ENCODE measurements at places on chromosomes 12 and 14.

DNA sequence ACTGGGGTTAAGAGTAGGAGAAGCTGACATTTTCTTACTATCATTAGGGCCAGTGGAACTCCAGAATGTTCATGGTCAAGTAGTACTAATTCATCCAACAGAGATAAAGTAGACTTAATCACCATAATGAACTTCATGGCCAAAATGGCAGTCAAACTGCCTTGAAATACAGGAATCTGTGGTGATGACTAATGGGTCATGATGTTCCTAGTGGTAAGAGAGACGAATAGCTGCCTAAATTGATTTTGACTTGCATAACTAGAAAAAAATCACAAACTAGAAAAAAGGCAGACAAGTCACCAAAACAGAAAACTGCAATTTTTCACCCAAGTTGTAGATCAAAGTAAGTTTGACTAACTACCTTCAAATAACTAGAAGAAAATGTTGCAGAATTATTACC, 138.5 kb downstream of the MGAT4C start:
- no peak for DNase-seq

DNA sequence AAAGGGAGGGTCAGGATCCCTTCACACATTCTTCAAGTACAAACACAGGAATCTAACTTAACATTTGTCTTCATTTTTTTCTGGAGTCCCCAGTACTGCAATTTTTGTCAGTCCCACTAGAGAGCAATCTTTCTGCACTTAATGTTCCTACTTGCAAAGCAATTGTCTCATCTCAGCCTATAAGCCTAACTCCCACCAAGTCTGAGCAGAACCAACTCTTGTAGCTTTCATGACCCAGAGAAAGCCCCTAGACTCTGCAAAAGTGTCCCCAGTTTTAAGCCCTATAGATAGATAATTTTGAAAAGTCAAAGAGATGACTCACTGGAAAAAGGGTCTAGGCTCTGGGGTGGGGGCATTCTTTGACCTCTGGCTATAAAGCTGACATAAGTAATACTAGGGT, 1.8 kb upstream of the ZBTB39 start:
- no peak for DNase-seq

DNA sequence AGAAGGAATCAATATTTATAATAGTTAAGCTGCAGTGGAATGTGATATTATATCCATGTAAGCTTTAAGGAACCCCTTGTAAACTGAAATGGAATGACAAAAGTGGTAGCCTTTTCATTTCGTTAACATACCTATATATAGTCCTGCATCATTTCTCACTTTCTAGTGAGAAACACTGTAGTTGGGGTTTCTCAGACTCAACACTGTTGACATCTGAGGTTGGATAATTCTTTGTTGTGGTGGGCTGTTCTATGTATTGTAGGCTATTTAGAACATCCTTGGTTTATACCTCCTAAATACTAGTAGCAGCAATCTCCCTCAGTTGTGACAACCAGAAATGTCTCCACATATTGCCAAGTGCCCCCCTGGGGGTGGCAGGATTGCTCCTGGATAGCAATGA, 79.1 kb downstream of the RAD52 start:
- DNase-seq = no peak

GRCh38 chr12:105454688-105455087, 124.2 kb downstream of the C12orf75 start:
- DNase-seq = no peak

DNA sequence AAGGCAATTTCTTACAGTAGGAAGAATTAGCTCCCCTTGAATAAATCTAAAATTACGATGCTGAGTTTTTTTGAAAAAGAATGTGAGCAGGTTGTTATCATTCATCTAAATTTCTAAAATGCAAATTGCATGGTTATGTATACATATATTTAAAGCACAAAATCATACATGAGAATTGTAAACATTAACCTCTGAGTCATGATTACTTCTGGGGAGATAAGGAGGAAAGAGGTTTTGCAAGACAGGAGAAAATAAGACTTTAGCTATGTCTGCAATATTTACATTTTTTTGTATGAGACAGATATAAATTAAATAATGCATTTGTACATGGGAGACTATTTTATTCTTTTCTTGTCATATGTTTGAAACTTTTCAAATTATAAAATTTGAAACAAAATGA, 72.2 kb downstream of the TSPAN8 start:
- DNase-seq = no peak

DNA sequence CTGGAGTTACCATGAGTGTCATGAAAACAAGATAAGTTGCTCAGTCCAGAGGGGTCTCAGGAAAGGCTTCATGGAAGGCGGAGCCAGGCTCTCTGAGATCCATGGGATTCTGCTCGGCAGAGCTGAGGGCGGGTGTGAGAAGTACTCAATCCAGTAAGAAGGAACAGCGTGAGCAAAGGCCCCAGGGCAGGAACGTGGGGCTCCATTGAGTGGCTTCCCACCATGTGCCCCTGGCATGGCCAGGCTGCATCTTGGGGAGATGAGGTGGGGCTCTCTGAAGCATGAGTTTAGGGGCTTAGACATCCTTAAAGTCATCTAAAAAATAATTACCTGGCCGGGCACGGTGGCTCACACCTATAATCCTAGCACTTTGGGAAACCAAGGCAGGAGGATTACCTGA, 58.0 kb downstream of the ARL6IP4 start:
- DNase-seq = no peak

- no peak for DNase-seq
Measured at GRCh38 chr14:88535149-88535548, 19.7 kb downstream of the PTPN21 start.

- no peak for DNase-seq
Measured at GRCh38 chr12:89319606-89320005, 32.7 kb downstream of the DUSP6 start.

DNA sequence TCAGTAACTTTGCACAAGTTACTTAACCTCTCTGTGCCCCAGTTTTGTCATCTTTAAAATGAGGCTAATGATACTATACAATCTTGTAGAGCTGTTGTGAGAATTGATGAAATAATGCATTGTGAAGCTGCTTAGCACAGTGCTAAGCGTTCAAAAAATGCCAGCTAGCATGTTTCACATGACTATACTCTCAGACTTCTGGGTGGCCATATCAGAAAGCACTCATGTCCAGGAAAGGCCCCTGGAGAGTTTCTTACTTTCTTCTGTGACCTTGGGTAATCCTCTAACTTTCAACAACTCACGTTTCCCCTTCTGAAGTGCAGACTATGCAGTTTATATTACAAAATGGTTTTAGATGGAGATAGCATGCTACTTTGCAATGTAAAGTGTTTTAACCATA, 68.1 kb downstream of the TPH2 start:
- DNase-seq = no peak

GRCh38 chr12:94500831-94501567, 41.3 kb upstream of the CEP83 start:
- DNase-seq = no peak

DNA sequence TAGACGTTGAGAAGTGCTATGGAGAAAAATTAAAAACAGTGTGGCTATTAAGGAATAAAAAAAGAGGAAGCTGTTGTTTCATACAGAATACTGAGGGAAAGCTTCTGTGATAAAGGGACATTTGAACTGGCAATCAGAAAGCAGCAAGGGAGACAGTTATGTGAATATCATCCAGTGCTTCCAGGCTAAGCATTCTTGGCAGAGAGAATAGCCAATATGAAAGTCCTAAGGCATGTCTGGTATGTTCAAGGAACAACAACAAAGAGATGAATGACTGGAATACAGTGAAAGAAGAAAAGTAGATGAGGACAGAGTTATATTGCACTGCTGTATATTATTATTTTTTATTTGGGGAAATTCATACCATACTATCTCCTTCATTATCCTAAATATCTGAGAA, 23.9 kb downstream of the SCAF11 start:
- DNase-seq = no peak

DNA sequence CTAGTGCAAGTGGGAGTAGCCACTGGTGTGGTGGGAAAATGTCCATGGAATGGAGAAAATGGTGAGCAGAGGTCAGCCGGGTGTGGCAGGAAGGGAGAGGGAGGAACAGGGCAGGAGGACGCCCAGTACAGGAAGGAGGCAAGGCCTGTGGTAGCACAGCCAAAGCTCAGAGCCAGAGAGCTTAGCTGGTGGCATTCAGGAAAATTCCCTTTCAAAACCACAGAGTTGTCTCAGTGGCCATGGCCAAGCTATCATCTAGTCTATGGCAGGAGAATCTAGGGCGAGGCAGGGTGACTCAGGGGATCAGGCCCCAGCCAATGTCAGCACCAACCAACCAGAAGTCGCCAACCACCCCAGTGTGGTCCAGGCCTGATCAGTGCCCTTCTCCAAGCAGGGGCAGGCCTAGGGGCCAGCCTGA, 67.7 kb upstream of the DDX11 start:
- DNase-seq = no peak

DNA sequence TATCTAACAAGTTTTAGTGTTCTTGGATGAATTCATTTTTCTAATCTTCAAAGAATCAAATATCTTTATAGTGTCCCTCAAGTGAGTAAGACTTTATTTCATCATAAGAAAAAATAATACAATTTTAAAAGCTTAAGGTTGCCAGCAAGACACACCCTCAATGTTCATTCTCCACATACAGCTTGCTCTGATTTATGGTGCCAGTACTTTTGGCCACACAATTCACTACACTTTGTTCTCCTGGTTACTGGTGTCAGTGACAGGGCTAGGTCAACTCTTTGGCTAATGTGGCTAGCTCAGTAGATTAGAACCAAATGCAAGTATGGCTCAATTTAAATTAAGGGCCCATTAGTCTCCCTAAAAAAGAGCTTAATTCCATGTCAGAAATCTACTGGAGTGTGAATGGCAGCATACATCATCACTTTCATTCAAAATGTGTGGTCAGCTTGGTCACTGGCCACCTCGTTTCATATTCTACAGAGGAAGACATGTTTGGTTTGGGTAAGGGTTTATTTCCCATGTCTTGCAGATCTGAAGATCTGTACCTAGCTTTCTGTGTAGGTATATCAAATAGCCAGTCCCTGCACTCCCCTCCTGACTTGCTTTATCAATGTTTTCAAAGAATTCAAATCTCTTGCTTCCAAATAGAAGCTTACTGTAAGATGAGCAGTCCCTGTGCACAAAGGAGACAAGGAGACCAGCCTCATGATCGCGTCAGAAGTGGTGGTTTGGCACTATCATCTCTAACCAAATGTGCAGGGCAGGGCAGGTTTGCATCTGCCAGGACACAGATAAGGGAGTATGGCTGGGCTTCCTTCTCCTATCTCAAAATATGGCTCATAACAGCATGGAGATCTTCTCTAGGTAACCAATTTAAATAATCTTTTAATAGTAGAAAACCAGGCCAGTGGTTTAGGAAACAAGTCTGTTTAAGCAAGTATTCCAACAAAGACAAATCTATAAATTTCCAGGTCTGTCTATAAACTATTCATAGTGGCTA, 31.3 kb downstream of the HECTD4 start:
- no peak for DNase-seq

DNA sequence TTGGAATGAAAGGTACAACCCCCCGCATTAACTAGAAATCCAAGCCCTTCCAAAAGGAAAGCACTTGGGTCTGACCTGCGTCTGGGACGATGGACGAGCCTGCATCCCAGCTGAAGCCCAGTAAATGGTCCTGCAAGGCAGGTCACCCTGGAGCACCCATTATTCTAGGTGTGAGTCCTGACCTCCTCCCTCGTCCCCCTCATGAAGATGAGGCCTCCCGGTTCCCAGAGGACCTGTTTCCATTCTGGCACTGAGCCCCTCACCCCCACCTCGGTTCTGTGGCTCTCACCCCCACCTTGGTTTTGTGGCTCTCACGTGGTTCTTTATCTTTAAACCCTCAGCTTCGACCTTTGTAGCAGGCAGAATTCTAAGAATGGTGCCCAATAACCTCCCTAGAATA, 7.3 kb downstream of the IFI27 start:
- DNase-seq = no peak

- DNase-seq = no peak
Measured at GRCh38 chr12:75666939-75667334, 155.5 kb upstream of the KRR1 start.

DNA sequence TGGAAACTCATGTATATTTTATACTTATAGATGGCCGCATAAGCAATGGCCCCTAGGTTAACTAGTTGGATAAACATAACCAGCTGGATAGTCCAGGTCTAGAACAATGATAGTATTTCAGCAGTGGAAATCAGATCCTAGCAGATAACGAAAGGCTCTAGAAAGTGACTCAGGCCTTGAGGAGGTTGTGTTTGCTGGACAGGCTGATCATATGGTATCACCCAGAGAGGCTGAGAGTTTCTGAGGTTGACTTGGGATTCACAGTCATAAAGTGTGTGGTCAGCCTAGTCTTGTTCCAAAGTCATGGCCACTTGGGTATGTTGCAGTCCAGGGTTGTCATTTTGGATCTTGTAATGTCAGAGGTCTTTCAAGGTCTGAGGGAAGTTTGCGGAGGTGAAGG, 16.8 kb downstream of the FLVCR2 start:
- no peak for DNase-seq

GRCh38 chr12:66756631-66757030, 77.8 kb upstream of the GRIP1 start:
- DNase-seq = no peak

- DNase-seq = no peak
Measured at GRCh38 chr12:116058574-116058973, 218.9 kb downstream of the MED13L start.

GRCh38 chr12:31033146-31033545, 40.5 kb upstream of the DDX11 start:
- DNase-seq = no peak

DNA sequence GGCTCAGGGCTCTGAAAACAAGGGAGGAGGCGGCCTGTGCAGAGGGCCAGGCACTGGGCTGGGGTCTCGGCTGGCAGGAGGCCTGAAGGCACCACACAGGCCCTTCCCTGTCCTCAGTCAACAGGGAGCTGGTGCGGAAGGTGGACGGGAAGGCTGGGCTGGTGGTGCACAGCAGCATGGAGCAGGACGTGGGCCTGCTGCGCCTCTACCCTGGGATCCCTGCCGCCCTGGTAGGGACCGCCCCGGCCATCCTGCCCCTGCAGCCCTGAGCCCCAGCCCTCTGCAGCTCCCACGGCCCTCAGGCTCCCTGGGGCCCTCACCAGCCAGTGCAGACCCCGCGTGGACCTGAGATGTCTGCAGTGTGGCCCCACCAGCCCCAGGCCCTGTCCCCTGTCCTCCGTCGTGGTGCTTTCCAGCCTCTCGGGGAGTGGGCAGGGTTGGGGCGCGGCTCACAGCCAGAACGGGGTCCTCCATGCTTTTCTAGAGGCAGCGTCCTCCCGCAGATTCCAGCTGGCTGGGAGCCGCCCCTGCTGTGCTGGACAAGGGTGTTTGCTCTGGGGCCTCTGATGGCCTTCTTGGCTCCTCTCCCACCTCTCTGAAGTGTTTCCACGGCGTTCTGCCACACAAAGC, 18.1 kb downstream of the ASPG start:
- DNase-seq = no peak

DNA sequence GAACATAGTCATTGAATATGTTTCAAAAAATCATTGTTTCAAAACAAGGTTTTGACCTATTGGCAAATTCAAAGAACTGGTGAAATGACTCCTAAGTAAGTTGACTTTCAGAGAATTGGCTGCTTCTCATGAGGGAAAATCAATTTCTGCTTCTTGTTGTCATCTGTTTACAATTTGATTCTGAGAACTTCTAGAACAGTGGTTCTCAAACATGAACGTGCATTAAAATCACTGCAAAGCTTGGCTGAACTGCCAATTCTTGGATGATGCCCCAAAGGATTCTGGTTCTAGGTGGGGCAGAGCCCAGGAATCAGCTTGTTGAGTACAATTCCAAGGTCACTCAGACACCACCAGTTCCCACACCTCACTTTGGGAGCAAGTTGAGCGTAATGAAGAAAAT, 83.9 kb downstream of the ZFP36L1 start:
- DNase-seq = no peak

Data from stimulated activated CD4-positive, alpha-beta T cell treated with anti-CD3 and anti-CD28 coated beads, TNF-alpha, amount 100 ng/mL, for 1 hour (primary cell).